Mucosa of descending colon (tissue), 3 donors: ENCODE measurements at places on chromosomes 16 and 17. TPM values are rescaled to one million over a fixed set of nuclear protein-coding genes. Genes with fewer than 3 reads are reported as not detected.

DNA sequence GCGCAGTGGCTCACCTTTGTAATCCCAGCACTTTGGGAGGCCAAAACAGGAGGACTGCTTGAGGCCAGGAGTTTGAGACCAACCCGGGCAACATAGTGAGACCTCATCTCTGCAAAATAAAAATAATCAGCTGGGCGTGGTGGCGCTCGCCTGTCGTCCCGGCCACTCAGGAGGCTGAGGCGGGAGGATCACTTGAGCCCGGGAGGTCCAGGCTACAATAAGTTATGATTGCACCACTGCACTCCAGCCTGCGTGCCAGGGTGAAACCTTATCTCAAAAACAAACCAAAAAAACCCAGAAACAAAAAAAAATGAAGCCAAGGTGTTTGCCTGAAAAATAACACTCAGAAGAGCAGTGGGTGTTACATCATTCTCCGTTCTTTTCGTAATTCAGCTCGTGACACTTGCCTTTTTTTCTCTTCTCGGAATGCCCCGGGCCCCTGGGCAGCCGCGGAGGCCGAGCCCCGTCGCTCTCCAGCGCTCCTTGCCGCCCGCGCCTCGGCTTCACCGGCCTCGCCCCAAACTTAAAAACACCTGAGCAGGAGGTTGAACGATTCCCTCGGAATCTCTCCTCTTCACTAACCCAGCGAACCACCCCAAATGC, 17.0 kb downstream of the PRCD start:
- peak; percentile 67 for DNase-seq

DNA sequence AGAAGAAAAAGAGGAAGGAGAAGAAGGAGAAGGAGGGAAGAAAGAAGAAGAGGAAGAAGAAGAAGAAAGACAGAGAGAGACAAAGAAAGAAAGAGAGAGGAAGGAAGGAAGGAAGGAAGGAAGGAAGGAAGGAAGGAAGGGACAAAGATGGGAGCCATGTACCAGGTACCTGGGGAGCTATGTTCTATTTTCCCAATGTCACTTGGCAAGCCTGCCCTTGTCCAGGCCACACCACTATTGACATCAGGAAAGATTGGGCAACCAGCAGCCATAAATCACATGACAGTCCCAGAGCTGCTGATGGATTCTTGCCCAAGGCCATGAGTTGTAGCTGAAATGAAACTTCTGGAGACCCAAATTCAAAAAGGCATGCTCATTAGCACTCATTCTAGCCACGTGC, 2.7 kb upstream of the CES1 start:
- no peak for DNase-seq

GRCh38 chr17:8057691-8058114, 18.8 kb downstream of the ALOX15B start:
- no peak for DNase-seq

DNA sequence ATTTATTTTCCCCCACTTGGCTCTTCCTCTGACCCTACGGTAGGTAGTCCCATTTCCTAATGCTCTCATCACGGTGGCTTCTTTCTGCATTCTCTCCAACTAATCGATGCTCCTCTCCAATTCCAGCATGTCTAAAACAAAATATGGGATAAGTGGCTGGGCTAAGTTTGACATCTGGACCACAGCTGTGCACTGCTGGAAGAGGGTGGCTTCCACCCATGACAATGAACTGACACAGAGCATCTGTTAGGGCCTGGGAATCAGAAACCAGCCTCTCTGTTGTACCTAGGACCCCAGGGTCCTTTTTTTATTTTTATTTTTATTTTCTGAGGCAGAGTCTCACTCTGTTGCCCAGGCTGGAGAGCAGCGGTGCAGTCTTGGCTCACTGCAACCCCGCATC, 29.0 kb upstream of the SLC39A11 start:
- DNase-seq: no peak

- DNase-seq: no peak
Observed at GRCh38 chr17:8312251-8312650, 2.2 kb downstream of the ARHGEF15 start.

DNA sequence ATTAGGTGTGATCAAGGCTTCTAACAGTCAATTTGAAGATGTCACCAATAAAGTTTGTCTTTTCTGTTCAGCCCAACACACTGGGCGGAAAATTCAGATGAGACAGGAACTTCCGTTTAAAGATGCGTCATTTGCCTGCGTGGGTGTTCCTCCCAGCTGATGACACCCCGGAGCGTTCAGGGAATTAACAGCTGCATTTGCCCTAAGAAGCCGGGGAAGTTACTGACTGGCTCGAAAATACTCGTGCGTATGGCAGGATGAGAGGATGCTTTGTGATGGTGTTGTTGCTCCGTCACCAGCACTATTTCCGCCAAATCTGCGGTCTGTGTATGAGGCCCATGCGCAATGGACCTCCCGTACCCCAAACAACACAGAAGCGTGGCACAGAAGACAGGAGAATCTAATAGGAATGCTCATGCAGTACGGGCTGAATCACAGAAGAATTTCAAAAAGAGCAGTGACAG, 11.9 kb upstream of the PVALEF start:
- DNase-seq: no peak

DNA sequence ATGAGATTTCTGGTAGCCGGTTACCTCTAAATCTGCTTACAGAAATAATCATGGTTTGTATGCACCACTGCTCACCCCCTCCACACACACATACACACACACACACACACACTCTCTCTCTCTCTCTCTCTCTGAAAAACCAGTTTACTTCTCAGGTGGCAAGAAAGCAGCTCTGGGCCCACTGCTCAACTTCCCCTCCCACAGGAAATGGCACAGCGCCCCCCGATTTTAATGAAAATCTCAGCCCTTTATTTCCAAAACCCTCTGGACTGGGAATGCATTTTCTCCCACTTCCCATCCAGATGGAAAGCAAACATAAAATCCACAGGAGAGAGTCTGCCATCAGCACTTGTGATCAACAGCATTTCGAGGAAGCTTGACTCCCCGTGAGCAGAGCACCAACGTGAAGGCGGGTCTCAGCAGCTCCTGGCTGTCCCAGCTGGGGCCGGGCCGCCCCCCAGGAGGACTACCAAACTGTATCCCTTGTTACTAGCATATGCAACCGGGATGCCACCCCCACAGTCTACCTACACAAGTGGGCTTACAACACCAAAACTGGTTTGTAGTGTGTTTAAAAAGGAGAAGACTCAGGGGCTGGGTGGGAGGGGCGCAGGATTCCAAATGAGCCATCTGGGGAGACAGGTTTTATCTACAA, 121.1 kb downstream of the SLC39A11 start:
- no peak for DNase-seq

- no peak for DNase-seq
Observed at GRCh38 chr16:73350707-73351452, 303.0 kb upstream of the ZFHX3 start.

DNA sequence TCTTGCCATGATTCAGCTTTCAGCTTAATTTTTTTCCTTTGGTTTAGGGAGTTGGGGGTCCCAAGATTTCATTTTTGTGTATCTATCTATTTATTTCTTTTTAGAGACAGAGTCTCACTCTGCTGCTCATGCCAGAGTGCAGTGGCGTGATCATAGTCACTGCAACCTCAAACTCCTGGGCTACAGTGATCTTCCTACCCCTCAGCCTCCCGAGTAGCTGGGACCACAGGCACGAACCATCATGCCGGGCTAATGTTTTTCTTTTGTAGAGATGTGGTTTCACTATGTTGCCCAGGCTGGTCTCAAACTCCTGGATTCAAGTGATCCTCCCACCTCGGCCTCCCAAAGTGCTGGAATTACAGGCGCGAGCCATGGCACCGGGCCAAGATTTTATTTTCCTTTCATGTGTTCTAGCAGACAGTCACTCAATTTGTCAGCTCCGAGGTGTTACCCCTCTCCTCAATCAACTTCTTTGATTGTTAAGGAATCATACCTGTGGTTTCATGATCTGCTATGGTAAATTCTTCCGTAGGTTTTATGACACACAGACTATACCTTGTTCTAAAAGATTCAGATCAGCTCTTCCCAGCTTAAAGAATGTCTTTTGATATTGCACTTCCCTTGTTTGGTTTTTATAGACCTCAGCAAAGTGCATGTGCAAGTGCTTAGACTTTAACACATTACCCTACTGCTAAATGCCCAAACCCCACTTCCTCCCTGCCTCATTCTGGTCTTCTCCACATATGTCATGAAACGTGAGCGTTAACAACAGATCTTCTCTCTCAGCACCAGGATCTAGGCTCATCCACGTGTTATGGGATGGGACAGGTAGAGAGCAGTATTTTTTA, 13.0 kb downstream of the UNC45B start:
- DNase-seq: no peak

DNA sequence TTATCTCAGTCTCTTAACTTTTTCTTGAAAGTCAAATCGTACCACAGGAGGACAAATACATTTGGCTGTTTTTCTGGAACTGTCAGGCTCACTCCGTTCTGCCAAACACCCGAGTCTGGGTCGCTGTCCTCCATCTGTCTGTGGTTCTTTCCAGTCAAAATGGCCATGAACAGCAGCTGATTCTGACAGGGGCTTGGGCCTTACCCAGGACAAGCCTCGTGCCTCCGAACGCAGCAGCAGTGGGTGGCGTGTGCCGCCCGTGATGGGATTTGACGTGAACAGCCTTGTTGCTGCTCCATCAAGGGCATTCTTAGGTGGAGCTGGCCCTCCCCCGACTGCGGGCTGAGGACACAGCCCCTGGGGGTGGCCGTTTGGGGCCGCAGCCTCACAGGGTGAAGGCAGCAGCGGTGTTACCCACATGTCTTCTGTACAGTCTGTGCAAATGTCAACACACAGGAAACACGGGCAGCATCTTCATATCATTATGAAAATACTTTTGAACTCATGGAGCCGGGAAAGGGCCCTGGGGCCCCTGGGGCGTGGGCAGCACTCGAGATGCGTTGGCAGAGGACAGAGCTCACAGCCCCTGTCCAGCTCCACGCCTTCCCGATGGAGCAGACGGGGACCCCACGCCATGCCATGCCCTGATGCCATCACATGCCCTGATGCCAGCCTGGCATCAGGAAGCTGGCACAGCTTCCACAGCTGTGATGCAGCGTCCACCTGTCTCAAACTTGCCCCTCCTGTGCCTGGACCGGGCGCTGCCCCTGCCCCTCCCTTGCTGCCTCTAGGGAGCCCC, 8.6 kb upstream of the ACSF3 start:
- no peak for DNase-seq

- no peak for DNase-seq
Observed at GRCh38 chr16:62041401-62041800, 5.2 kb upstream of the CDH8 start.

DNA sequence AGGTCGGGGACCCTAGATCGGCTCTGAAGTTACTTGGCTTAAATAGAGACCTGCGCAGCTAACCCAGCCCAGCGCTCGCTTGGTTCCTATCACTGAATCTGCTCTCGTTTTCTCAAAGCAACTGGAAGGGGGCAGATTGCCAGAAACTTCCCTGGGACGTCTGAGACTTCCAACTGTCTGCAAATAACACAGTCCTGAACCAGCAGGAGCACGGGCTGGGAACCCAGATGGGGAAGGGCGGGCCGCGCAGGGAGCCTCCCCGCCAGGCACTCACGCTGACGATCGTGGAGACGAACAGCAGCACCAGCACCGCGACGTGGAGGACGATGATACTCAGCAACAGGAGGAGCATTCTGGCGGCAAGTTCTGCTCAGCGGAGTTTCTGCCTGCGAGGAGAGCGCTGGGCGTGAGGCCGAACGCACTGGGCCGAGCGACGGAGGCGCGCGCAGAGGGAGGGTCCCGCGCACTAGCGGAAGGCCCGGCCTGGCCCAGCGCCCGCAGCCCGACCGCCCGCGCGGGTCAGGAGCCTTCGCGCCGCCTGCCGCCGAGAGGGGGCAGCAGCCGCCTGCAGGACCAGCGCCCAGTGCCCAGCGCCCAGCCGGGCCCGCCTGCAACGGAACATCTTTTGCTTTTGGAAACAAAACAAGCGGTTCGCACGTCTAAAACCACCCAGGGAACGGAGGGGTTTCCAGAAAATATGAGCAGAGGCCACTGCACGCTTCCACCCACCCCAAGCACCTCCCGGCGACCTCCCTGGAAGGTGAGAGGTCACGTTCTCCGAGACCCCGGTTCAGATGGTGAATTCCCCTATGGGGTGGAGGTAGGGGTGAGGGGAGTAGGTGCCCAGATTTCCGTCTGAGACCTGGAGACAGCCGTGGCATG, 4.5 kb downstream of the PMP22 start:
- peak; percentile 86 for DNase-seq

DNA sequence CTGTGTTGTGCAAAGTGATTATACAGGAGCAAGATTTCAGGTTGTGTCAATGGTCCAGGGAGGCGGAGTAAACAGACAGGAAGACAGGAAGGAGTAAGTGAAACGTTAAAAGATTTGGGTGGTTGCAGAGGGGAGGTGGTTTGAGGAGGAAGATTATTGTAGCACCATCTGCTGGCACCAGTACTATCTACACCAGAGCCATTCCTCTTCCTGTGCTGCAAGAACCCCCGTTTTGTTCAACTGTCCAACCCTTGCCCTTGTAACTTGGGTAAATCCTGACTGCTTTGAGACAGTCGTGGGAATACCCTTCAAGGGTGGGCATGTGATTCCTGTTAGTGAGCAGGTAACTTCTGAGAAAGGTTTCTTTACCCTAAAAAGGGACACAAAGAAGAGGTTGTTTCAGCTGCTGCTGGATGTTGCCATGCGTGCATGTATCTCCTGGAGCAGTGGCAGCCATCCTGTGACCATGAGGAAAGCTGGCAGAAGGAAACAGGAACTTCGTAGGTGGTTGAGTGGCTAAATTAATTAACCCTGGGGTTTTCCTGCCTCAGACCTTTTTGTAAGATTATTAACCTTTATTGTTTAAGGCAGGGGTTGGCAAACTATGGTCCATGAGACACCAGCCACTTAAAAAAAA, 124.1 kb downstream of the PRKCA start:
- DNase-seq: peak; percentile 58

GRCh38 chr17:43372273-43372911, 26.4 kb upstream of the ARL4D start:
- no peak for DNase-seq

Gene HSF4
- 26.0 TPM for total RNA-seq

Gene DNAH3
- 2.2 TPM for total RNA-seq

Gene GDE1
- 106 TPM for total RNA-seq

Gene CYB561
- 38.1 TPM for total RNA-seq

Gene MYO15A
- total RNA-seq: 2.0 TPM
